ENCODE measurements at places on chromosomes 1 and 21. TPM values are rescaled to one million over a fixed set of nuclear protein-coding genes. Genes with fewer than 3 reads are reported as not detected.

GRCh38 chr21:37684547-37684946 is 231.7 kb downstream of the KCNJ6 start:
- H3K4me3 ChIP-seq = no peak overlapping the region
- H3K4me1 ChIP-seq = no peaks in the 10 kb centered on the region
- no peak for DNase-seq
- no peak overlapping the region for H3K27ac ChIP-seq

DNA sequence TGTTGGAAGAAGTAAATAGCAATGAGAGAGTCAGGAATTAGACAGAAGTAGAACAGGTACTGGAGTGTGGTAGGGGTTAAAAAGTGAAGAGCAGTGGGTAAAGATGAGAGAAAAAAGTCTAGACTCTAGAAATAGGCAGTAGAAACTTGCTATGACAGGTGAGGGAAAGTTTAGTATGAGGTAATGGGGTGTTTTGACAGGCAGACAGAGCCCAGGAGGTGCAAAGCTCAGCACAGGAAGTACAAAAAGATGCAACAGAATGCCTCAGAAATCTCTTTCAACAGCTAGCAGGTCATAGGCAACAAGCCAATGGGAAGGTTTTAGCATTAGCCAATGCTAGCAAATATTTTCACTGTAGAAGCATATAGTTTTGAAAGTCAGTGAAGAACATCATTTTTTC is 319.1 kb upstream of the SGIP1 start:
- no peak for DNase-seq
- H3K27ac ChIP-seq = no peak overlapping the region
- H3K27me3 ChIP-seq = no peaks in the 10 kb centered on the region
- H3K36me3 ChIP-seq = no peaks in the 10 kb centered on the region

- peaks cover 60% of the 10 kb centered on the region for H3K27me3 ChIP-seq
- no peaks in the 10 kb centered on the region for H3K36me3 ChIP-seq
- H3K4me3 ChIP-seq = no peak overlapping the region
- no peaks in the 10 kb centered on the region for H3K4me1 ChIP-seq
- no peak overlapping the region for H3K27ac ChIP-seq
Measured at GRCh38 chr1:228472655-228473054, 14.5 kb upstream of the RNF187 start.

DNA sequence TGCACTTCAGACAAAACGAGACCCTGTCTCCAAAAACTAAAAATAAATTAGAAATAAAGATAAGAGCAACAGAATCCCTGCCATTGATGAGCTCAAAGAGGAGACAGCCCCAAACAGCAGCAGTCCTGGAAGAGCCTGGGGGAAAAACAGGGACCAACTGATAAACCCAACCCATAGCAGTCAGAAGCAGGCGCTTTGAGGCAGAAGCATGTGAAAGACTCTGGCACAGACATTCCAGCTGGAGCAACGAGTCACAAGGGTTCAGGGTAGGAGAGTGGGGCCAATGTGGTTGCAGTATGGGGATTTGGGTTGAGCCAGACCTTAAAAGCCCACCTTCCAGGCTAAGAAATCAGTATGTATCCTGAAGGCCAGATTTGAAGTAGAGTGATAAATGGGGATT is 78.5 kb downstream of the MPZL1 start:
- H3K27ac ChIP-seq = no peak overlapping the region
- DNase-seq = no peak
- no peaks in the 10 kb centered on the region for H3K36me3 ChIP-seq
- H3K27me3 ChIP-seq = no peaks in the 10 kb centered on the region
- peaks cover 40% of the 10 kb centered on the region for H3K4me1 ChIP-seq
- no peak overlapping the region for H3K4me3 ChIP-seq

DNA sequence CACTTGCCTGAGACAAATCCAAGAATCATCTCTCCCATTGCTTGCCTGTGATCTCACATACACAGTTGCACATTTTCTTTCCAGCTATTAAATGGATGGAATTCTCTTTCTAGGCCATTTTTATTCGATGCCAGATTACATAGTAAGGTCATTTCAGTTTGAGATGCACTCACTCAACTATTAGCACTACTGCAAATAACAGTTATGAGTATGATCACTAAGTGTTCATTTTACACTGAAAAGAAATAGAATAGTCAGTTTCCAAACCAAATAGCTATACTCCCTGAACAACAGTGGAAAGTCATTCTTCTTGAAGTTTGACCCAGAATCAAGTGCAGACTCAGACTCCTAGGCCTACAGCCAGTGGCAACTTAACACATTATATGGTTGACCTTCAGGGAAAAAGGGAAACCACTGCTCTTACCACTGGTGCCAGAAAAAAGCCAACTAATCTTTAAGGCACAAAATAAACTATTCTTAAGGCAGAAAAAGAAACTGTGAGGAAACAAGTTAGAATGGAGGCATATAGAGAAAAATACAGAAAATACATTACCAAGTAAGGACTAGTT is 31.5 kb downstream of the WNT2B start:
- no peaks in the 10 kb centered on the region for H3K36me3 ChIP-seq
- H3K4me1 ChIP-seq = no peaks in the 10 kb centered on the region
- DNase-seq = no peak
- no peak overlapping the region for H3K27ac ChIP-seq

GRCh38 chr21:43987509-43987908 is 24.6 kb upstream of the TRAPPC10 start:
- H3K27ac ChIP-seq = no peak overlapping the region
- peaks cover 8% of the 10 kb centered on the region for H3K27me3 ChIP-seq

- H3K27ac ChIP-seq = no peak overlapping the region
- DNase-seq = no peak
- H3K36me3 ChIP-seq = no peaks in the 10 kb centered on the region
Measured at GRCh38 chr1:228851618-228852017, 116.3 kb downstream of the RHOU start.

GRCh38 chr1:162661336-162661735 is 29.1 kb downstream of the DDR2 start:
- H3K4me1 ChIP-seq = no peaks in the 10 kb centered on the region
- H3K27ac ChIP-seq = no peak overlapping the region
- no peak for DNase-seq
- H3K36me3 ChIP-seq = no peaks in the 10 kb centered on the region
- no peaks in the 10 kb centered on the region for H3K27me3 ChIP-seq
- H3K4me3 ChIP-seq = no peak overlapping the region

GRCh38 chr1:242100921-242101320 is 102.0 kb upstream of the MAP1LC3C start:
- H3K27ac ChIP-seq = no peak overlapping the region
- DNase-seq = no peak
- H3K27me3 ChIP-seq = no peaks in the 10 kb centered on the region
- no peaks in the 10 kb centered on the region for H3K36me3 ChIP-seq
- no peak overlapping the region for H3K4me3 ChIP-seq

- peak; percentile 34 for DNase-seq
- no peak overlapping the region for H3K27ac ChIP-seq
- H3K36me3 ChIP-seq = no peaks in the 10 kb centered on the region
- no peaks in the 10 kb centered on the region for H3K4me1 ChIP-seq
- no peaks in the 10 kb centered on the region for H3K27me3 ChIP-seq
- H3K4me3 ChIP-seq = no peak overlapping the region
Measured at GRCh38 chr1:62508187-62508758, 71.4 kb downstream of the USP1 start.

DNA sequence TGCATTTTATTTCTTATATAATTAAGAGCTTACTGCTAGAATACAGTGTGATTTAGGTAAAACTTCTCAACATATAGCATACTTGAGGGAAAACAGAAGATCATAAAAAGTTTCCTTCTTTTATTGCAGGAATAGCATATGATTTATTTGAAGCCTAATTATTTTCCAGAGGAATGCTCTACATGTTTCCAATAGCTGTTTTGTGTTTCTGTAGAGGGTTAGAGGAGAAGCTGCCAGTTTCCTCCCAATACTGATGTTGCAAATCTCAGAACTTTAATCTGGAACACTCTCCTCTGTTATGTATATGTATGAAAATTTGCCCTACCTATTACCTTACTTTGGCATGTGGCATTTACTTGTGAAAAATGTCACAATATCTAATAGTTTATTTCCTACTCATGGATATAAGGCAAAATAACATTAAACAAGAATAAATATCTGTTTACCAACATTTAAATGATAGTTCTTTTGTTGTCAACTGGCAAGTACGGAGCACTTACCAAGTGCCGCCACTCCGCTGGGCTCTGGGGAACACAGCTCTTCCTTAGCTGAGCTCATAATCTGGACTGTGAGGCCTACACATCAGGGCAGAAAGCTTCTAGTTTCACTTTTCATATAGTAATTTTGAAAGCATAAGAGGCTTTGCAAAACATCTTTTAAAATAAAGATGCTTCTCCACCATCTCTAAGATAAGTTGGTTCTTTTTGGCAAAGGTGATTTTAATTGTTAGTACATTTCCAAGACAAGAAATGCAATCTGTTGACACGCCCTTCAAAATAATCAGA is 239.8 kb upstream of the C1orf105 start:
- H3K27ac ChIP-seq = peak overlapping the region; percentile 70
- H3K36me3 ChIP-seq = no peaks in the 10 kb centered on the region
- H3K4me3 ChIP-seq = no peak overlapping the region
- H3K27me3 ChIP-seq = no peaks in the 10 kb centered on the region

DNA sequence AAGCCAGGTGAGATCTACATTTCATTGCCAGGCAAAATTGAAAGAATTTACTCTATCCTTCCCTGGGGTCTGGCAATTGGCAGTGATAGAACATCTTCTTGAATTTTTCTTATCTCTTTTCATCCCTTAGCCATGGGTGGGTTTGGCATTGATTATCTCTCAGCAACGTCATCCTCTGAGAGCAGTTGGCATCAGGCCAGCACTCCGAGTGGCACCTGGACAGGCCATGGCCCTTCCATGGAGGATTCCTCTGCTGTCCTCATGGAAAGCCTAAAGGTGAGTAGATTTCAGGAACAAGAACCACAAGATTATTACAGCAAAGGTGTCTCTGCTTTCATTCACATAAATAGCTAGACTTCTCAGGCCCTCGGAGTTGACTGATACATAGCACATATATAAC is 39.3 kb downstream of the NCF2 start:
- H3K27ac ChIP-seq = no peak overlapping the region
- H3K27me3 ChIP-seq = no peaks in the 10 kb centered on the region
- peaks cover 11% of the 10 kb centered on the region for H3K4me1 ChIP-seq
- H3K36me3 ChIP-seq = peaks cover 98% of the 10 kb centered on the region
- no peak overlapping the region for H3K4me3 ChIP-seq

GRCh38 chr1:4673494-4673893 is 19.1 kb downstream of the AJAP1 start:
- no peak overlapping the region for H3K27ac ChIP-seq
- no peaks in the 10 kb centered on the region for H3K4me1 ChIP-seq
- no peaks in the 10 kb centered on the region for H3K36me3 ChIP-seq
- H3K27me3 ChIP-seq = no peaks in the 10 kb centered on the region
- peak; percentile 9 for DNase-seq

- H3K27ac ChIP-seq = no peak overlapping the region
- no peaks in the 10 kb centered on the region for H3K4me1 ChIP-seq
- no peak for DNase-seq
- H3K4me3 ChIP-seq = no peak overlapping the region
Measured at GRCh38 chr1:41850029-41850428, 68.7 kb downstream of the HIVEP3 start.

DNA sequence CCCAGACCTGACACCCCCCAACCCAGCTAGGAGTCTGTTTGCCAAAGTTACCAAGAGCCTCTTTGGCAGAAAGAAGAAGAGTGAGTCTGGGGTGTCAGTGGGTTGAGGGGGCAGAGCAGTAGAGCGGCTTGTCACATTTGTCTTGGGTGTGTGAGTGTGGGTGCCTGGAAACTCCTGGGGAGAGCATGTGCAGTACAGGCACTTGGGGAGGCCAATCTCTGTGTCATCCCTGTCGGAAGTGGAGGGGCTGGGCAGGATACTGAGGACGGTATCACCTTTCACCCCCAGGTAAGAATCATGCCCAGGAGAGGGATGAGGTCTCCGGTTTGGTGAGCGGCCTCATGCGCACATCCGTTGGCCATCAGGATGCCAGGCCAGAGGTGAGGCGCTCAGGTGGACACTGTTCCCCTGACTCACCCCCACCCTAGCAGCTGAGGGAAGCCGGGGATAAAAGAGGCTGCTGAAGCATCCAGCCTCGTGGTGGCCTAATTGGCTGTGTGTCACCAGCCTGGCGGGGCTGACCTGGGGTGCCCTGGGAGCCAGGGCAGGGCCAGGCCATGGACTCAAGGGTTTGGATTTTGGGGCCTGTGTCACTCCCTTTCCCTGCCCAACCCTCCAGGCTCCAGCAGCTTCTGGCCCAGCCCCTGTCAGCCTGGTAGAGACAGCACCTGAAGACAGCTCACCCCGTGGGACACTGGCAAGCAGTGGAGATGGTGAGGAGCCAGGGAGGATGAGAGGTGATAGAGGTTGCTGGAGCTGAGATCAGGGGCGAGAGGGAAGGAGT is 3.3 kb downstream of the PLK3 start:
- H3K27ac ChIP-seq = peak overlapping the region; percentile 29
- H3K27me3 ChIP-seq = no peaks in the 10 kb centered on the region
- H3K36me3 ChIP-seq = no peaks in the 10 kb centered on the region
- peaks cover 80% of the 10 kb centered on the region for H3K4me1 ChIP-seq
- DNase-seq = peak; percentile 51
- H3K4me3 ChIP-seq = peak overlapping the region; percentile 97

DNA sequence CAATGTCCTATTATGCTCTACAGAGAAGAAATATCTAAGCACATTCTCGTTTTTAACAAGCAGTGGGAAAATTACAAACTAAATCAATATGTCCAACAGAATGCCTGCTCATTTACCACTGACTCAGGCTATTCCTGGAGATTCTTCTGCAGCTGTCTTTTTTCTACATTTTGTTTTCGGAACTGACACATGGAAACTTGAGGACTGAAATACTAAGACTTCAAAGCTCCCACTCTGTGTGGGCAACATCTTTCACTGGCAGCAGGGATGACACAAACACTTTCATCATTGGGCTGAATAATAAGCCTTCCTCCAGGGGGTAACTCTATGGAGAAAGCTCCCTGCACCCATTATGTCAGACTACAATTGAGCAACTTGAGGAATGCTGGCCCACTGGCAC is 175.5 kb upstream of the NCAM2 start:
- no peak overlapping the region for H3K4me3 ChIP-seq
- no peak overlapping the region for H3K27ac ChIP-seq
- no peaks in the 10 kb centered on the region for H3K27me3 ChIP-seq
- H3K4me1 ChIP-seq = no peaks in the 10 kb centered on the region
- no peak for DNase-seq

DNA sequence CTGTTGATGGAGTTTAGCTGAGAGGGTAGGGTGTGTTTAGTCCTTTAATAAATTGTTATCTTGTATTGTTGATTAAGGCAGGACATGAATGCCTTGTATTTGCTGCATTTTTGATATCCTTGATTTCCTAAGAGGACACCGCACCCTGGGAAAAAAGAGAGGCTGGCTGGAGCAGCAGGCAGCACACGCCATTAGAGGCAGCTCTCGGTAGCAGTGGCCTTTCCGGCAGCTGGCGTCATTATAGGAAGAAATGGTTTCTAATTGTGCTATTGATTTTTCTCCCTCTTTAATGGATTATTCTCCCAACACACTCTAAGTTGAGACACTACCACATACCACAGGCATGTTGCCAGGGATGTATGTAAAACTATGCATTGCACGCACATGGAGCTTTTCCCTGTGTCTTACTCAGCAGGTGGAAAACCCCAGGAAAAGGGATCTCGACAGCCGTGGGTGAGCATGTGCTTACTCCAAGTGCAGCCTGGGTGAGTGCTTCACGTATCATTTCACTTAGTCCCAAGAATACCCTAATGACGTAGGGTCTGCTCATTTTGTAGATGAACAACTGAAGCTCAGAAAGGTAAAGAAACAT is 440.4 kb upstream of the RUNX1 start:
- H3K4me1 ChIP-seq = peaks cover 16% of the 10 kb centered on the region
- no peak for DNase-seq
- H3K36me3 ChIP-seq = no peaks in the 10 kb centered on the region
- H3K27ac ChIP-seq = no peak overlapping the region
- H3K27me3 ChIP-seq = no peaks in the 10 kb centered on the region

The EPHA8 gene
- total RNA-seq = not detected

The PPFIA4 gene
- total RNA-seq = 2.1 TPM

The ESRRG gene
- total RNA-seq = 0.63 TPM

The KRTAP12-2 gene
- total RNA-seq = not detected

The KRTAP6-2 gene
- not detected for total RNA-seq

The LELP1 gene
- total RNA-seq = not detected

The ELF3 gene
- 146 TPM for total RNA-seq
